ENCODE measurements at places on chromosomes 12 and 14.

DNA sequence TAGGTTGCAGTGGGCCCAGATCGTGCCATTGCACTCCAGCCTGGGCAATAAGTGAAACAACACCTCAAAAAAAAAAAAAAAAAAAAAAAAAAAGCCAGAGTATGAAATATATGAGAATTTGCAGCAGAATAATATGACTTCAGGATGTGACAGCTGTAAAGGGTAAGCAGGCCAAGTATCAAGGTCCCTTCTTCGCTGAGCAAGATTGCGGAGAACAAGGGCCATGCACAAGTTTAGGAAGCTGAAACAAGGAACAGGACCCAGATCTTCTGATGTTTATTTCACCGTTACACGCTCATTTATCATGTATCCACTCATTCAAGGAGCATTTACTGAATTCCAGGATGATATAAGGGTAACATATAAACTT lies 659 bp upstream of the FOXJ2 start:
- DNase-seq, result peak; percentile 9

GRCh38 chr12:53078425-53079225 lies 565 bp downstream of the SPRYD3 start:
- DNase-seq, result peak; percentile 61

DNA sequence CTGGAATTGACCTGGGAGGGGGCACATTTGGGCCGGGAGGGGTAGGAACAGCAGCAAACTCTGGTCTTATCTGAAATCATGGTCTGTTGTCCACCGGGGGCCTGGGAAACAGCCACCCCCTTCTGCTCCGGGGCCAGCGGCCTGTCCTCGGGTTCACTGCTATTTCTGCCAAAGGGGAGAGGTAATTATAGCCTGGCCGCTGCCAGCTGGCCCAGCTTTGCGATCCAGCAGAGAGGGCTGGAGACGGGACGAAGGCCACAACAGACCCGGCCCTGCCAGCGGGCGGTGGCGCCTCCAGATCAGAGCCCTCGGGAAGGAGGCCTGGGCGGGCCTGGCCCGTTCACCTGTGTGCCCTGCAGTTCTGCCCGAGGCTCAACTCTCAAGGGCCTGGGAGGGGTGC lies at the start of gene C14orf180:
Gene C14orf180 (plus strand): TSS at position 258 of the 400 bp plus-strand sequence. CDS start 6,667 bp downstream, outside the sequence.
- DNase-seq, result no peak

GRCh38 chr12:113052326-113052725 lies 4.2 kb upstream of the DTX1 start:
- no peak for DNase-seq

DNA sequence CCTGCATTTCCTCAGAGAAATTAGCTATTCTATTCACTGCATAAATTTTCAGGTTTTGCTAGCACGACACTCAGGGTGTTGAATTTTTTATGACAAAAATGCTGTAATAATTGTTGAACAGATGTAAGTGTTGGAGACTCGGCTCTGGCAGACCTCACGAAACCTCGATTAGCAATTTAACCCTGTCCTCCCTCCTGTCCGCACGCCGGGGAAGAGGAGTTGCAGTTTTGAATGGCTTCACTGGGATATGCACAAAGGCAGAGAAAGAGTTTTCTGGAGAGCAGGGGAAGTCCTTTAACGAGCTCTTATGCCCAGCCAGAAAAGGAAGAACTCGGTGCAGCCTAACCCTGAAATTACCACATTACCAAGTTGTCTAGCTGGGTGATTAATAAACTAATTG lies 661.1 kb downstream of the VRK1 start:
- no peak for DNase-seq
